GM18507 (cell line): ENCODE measurements at places on chromosomes 3 and 15.

- no peak for DNase-seq
Measured at GRCh38 chr3:182671942-182672341, 121.4 kb upstream of the ATP11B start.

DNA sequence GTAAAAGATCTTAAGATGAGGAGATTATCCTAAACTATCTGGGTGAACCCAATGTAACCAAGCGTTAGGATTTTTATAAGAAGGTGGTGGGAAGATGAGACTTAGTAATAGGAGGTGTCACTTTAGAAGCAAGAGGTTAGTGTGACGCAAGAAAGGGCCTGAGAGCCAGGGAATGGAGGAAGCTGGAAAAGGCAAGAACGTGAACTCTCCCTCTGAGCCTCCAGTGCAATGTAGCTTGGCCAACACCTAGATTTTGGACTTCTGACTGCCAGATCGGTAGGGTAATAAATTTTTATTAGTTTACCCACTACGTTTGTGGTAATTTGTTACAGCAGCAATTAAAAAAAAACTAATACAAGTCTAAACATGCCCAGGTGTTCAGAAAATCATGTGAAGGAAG lies 20.8 kb upstream of the CNTN6 start:
- no peak for DNase-seq

DNA sequence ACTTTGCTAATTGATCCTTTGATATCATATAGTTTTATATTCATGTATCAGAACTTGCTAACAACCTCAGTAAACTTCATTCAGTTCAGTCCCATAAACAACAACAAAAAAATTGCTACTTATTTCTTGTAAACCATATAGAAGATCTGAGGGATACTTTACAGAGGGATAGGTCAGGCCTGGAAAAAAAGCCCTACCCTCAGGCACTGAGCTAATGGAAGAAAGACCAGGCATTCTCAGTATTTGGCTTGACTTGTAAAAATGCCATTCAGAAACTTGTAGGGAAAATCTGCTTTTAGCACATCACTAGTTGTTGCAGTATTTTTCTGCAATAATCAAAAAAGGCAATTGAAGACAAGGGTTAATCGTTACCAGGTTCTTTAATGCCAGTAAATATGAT lies 33.1 kb downstream of the ARMC8 start:
- no peak for DNase-seq

DNA sequence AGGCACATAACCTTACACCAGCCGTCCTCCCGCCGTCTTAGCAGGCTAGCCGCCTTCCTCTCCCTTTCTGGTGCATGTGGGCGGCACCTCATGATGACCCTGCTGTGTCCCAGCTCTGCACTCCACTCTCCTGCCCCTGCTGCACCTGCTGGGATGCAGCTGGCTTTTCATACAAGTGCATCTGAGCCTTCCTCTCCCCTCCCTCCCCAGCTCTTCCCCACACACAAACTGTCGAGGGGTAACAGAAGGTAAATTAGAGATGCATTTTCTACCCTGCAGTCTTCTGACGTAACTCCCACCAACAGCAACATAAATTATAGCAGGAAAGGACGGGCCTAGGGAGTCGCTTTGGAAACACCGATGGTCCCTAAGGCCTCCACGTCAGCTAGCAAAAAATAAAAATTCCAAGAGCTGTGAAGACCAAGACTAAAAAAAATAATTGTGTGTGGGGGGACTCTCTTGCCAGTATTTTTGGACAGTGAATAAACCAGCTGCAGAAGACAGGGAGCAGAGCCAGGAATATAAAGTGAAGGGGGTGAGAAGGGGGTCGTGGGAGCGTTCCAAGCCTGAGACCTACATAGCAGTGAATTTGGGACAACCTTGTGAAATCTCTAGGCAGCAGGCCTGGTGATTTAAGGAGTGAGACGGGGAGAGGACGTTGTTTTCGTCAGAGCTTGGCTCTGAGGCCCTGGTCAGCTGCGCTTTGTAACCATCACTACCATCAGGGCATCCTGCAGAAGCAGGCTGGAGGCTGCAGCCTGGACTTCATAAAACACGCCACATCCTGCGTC lies 216.2 kb downstream of the ADAMTS17 start:
- no peak for DNase-seq

GRCh38 chr15:92656089-92656488 lies 514 bp upstream of the FAM174B start:
- no peak for DNase-seq

DNA sequence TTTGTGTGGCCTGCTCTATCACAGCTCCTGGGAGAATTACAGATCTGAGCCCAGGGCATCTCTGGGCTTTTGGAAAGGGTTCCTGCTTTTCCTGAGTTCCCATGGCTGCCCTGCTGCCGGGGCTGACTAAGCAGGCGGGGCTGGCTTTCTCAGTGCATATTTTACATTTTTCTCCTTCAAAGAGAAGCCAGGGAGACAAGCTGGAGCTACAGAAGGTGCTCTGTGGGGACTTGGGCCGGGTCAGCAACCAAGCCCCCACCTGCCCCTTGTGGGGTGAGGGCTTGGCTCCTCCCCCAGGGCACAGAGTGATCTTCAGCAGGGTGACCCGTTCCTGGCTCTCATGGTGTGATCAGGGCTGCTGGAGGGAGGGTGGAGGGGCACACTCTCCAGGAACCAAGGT lies 17.4 kb downstream of the ABTB1 start:
- DNase-seq = no peak

GRCh38 chr15:86392296-86392695 lies 312.6 kb downstream of the AGBL1 start:
- no peak for DNase-seq

GRCh38 chr3:94173673-94174434 lies 111.0 kb downstream of the NSUN3 start:
- DNase-seq = no peak
